ENCODE measurements at places on chromosomes 12 and 14.
A peak's percentile ranks its signal among the peaks of the same experiment; 100 is the strongest.

DNA sequence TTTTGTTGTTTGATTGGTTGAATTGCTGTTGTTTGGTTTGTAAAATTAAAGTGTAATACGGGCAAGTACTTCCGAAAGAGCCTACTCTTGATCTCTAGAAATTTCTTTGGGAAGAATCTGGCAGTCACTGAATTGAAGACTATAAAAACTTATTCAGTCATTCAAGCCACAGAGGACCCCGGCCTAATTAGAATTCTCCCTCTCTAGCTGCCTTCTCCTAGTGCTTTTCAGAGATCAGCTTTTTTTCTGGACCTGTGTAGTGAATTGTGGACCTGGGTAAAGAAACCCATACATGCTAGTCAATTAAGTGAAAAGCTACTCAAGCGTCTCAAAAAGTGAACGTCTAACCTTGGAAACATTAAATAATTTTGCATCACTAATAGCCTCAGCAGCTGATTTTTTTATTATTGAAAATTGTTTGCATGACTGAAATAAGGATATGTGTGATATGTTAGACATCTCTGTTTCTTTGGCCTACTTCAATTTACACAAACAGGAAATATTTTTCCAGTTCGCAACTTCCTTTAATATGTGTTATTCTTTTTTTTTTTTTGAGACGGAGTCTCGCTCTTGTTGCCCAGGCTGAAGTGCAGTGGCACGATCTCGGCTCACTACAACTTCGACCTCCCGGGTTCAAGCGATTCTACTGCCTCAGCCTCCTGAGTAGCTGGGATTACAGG, 27.2 kb downstream of the EFCAB11 start:
- no peak for DNase-seq

DNA sequence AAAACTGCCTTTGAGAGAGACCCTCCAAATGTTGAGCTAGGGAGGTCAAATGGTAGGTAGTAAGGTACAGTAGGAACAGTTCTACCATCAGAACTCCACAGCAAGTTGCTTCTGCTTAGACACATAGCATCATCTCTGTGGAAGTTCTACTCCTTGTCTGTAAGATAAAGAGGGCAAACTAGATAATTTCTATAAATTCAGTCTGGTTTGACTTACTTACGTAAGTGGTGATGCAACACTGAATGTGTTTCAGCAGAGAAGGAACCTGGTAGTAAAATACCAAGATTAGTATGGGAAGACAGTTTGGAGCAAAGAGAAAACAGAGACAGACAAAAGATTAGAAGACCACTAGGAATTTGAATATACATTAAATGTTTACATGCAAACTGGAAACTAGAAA, 42.0 kb downstream of the KITLG start:
- no peak for DNase-seq

- no peak for DNase-seq
Measured at GRCh38 chr14:89856871-89857345, 97.6 kb downstream of the EFCAB11 start.

GRCh38 chr14:59507063-59507751, 22.9 kb downstream of the JKAMP start:
- DNase-seq: peak; percentile 86

DNA sequence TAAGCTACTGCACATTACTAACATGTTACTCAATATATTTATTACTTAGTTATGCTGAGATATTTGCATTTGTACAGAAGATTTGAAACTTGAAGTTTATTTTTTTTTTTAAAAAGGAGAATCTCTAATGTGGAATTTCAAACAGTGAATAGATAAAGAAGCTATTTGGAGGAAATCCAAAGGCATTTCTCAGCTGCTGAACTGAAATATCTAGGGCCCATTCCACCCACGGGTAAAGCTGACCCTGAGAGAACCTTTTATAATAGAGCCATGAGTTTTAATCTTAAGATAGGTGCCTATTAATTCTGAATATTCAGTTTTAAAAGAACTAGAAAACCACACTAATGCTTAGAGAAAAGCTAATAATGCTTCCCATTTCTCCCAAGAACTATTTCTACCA, 225.4 kb upstream of the CAND1 start:
- DNase-seq: no peak

DNA sequence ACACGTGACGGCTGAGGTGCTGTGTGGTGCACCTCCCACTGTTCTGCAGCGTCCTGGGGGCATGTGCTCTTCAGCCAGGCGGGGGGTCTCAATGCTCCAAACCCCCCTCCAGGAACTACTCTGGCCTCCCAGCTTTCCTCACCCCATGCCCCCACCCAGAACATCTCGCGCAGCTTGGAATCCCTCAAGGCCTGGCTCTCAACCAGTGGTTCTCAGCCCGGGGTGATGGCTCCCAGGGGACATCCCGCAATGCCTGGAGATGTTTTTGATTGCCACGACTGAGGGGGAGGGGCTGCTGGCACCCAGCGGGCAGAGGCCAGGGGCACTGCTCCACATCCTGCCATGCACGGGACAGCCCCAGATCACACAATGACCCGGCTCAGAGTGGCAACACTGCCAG, 78.9 kb upstream of the DICER1 start:
- peak; percentile 73 for DNase-seq

DNA sequence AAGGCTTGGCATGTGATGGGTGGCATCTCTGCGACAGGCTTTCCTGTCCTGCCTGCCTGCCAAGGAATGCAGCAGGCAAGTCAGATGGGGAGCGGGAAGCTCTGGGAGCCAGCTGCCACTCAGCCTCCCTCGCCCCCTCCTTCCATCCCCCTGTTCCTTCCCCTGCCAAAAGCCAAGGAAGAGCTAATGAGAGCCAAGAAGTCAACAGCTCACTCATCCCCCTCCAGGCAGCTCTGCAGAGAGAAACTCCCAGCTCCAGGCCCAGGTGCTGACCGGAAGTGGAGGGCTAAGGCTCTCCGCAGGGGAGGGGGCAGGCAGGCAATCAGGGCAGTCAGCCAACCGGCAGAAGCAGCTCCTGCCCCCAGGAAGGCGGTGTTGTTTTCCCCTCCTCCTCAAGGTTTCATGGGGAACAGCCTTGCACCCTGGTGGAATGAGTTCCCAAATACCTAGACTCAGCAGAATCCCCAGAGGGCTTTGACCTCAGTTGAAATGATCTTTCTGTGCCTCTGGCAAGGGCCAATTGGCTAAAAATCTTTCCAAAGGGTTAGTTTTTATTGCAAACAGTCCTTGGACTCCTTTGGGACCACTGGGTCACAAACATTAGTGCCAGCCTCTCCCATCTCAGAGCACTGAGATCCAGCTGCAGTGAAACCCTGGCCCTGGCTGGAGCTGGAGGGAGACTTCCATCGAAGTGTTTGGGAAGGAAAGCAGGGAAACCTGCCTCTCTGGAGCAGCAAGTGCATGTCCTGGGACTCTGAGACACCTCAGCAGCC, 349.1 kb downstream of the DPF3 start:
- no peak for DNase-seq

DNA sequence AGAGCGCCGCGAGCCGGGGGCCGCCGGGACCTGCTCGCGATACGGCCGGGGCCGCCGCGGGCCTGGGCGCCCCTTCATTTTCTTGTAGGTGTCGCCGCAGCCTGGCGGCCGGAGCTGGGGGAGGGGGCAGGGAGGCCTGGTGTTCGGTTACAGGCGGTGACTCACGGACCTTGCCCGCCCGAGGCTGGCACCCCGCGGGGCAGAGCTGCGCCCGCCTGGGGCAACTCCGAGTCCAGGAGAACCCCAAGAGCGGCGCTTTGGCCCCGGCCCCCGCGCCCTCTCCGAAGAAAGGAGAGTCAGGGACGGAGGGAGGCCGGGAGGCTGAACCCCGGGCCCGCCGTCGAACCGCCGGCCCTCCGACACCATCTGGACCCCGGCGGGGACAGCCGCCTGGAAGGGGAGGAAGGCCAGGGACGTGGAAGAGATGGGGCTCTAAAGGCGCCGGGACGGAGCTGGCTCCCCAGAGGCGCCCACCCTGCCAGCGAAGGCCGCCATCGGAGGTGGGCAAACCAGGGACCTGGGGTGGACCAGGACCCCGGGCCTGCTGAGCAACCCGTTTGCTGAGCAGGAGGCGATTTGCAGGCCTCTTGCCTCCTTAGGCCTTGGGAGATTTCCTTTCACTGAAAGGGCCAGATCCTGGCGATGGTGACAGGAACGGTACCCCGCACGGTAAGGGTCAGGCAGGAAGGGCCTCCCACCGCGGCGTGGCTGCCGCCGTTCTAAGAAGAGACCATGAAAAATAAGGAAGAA, 843 bp upstream of the NUAK1 start:
- peak; percentile 83 for DNase-seq

GRCh38 chr12:116642106-116642505, 82.9 kb downstream of the MAP1LC3B2 start:
- no peak for DNase-seq

- no peak for DNase-seq
Measured at GRCh38 chr12:17342381-17342961, 736.5 kb upstream of the LMO3 start.

DNA sequence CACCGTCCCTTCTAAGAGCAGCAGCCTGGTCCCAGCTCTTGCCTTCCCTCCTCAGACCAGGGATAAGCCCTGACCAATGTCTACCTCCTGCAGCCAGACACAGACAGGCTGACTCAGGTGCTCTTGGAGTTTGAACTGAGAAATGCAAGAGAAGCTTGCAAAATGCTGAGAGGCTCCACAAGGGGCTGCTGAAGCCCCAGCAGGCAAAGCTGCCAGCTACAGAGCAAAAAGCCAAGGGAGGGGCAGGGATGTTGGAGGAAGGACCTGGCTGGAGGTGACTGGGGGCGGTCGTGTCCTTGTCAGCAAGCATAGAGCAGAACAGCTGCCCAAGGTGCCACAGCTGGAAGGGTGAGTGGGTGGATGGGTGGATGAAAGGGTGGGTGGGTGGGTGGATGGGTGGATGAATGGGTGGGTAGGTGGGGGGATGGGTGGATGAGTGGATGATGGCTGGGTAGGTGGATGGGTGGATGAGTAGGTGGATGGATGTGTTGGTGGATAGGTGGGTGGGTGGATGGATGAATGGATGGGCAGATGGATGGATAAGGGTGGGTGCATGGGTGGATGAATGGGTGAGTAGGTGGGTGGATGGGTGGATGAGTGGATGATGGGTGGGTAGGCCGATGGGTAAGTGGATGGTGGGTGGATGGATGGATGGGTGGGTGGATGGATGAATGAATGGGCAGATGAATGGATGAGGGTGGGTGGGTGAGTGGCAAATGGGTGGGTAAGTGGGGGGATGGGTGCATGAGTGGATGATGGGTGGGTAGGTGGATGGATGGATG, 4.0 kb upstream of the INF2 start:
- DNase-seq: no peak

Data from NCI-H526 (cell line).